ENCODE measurements at places on chromosomes 3 and 15.

DNA sequence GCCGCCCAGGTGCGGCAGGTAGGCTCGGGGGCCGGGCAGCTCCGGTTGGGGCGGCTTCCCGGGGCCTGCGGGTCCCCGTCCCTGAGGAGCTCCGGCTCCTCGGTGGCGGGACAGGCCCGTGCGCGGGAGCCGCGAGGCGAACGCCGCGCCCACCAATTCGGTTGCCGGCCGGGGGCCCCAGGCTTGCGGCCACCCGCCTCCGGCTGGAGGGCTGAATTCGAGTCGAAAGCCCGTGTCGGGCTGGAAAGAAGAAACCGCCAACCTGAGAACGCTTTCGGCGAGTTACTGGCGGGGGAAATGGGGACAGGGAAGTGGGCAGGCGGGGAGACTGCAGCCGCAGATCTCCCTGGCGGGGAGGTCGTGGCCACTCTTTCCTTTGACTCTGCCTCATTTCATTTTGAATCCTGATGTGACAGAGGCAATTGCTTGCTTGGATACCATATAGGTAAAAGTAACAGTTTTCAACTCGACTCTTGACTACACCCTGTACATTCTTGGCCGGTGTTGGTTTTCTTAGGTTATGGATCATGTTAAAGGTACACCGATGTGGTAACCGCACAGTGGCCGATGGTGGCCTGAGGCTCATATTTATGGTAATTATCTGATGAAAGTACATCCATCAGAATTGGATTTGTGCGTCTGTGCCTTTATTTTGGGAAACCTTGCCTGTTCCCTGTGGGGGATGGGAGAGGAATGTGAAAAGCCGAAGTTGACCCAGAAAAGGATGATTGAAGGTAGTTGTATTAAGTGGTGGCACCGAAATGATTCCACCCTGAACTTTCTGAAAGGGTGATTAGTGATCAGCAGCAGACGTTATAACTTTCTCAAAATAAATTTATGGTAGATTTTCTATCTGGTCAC is 1.7 kb downstream of the B3GNT5 start:
- DNase-seq: no peak

DNA sequence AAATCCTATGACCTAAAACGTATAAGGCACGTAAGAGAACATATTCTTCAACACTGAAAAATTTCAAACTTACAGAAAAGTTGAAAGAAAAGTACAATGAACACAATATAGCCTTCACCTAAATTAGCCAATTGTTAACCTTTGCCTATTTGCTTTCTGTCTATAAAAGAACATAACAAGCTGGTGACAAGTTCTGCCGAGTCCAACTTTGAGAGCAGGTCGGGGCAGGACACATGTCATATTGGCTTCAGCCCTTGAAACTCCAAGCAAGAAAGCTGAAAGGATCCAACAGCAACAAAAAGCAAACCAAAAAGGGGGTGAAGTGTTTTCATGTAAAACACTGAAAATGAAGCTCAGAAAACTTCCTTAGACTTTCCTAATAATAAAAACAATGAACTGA is 59.1 kb downstream of the TBC1D2B start:
- no peak for DNase-seq

DNA sequence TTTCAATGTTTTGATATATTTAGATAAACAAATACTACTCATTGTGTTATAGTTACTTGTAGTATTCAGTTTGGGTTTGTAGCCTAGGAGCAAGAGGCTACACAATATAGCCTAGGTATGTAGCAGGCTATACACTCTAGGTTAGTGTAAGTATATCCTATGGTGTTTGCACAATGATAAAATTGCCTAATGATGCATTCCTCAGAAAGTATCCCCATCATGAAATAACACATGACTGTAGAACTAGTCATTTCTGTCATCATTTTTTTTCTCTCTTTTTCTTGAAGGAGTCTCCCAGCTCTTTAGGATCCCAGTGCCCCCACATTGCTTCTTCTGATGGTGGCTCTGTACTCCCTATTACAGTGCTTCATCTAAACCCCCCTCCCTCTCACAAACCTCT is 157.7 kb upstream of the CADPS start:
- no peak for DNase-seq

DNA sequence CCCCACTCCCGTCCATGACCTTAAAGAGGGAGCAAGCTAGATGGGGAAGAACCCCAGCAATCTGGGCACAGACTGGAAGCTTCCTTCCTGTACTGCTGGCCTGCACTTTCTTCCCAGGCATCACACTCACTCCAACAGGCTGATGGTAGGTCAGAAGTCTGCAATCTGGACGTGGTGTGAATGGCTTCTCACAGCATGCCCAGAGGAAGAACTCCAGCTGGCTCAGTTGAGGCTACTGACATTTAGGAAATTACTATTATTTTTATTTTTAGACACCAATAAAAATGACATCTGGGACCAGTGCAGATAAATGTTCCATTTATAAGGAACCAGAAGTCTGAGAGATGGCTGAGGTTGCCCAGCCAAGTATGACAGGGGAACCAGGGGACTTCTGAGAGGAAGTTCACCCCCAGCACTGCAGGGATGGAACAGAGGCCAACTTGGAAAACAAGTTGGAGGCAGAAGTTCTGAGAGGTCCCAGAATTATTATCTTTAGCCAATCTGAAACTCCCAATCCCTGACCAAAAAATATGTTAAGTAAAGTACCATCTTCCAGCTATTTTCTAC is 163.8 kb upstream of the CTNNB1 start:
- DNase-seq: peak; percentile 77

- peak; percentile 65 for DNase-seq
Observed at GRCh38 chr3:122392868-122393844, 9.2 kb downstream of the FAM162A start.

- DNase-seq: no peak
Observed at GRCh38 chr3:196198771-196199753, 12.1 kb downstream of the ZDHHC19 start.

DNA sequence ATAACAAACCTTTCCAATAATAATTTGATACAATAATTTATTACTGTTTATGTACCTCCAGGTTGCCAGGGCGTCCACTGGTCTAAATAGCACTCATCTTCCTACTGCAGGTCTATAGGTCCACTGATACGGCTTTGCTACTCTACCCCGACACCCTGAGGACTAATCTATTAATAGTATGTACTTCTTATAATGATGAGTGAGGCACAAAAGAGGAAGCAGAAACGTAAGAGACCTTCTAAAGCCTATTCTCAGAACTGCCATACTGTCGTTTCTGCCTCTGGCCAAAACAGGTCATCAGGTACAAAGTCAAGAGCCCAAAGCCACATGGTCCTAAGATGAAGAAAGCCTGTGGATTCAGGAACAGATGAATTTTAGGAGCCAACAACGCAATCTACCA is 163.2 kb upstream of the GRM7 start:
- DNase-seq: no peak

DNA sequence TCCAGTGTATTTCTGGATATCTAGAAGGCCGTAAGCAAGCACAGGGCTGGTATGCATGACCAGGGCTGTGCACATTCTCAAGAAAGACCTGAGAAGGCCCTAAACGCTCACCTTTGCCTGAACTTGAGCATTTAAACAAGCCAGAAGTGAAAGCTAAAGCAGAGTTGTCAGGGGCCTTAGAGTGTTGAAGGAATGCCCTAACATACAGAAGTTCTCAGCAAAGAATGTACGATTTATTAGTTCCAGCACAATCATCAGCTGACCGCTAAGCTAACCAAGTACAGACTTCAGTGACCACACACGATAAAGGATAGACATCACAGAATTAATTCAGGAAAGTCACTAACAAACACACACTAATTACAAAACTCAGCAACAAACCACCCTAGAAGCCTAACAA is 8.7 kb downstream of the HLTF start:
- DNase-seq: no peak

DNA sequence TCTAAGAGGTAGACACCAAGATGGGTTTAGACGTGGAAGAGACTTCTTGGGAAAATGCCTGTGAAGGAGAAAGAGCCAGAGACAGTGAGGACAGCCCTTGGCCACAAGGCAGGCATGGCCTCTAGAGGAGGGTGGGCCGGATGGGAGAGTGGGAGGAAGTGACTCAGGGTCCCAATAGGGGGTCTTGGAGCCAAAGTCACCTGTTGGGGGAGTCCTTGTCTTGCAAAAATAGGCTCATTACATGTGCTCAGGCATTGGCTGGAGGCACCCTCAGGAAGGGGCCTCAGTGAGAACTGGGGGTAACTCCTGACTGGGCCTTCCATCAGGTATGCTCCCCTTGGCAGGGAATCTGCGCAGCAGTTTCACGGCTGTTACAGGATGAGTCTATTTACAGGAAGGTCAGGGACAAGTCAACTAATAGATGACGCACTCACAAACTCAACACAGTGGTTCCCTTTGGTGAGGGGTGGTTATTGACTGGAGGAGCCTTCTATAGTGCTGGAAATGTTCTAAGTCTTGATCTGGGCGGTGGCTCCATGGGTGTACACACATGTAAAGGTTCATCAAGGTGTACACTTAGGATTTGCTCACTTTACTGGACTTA is 259.6 kb downstream of the XXYLT1 start:
- DNase-seq: no peak

DNA sequence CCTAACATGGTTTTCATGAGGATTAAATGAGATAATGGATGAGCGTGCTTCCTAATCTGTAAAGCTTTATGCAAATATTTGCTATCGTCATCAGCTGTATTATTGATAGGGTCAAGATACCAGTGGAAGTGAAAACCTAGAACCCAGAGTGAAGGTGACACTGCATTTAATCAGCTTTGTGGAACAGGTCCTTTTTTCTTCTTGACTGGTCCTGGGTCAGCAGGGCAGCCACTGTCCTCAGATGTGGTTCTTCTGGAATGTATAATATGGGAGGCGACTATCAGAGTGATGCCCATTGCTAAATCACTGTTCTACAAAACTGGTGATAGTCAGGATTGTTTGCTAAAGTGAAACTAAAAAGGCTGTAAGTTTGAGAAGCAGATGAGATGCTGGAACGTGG is 41.4 kb downstream of the SORD start:
- no peak for DNase-seq

DNA sequence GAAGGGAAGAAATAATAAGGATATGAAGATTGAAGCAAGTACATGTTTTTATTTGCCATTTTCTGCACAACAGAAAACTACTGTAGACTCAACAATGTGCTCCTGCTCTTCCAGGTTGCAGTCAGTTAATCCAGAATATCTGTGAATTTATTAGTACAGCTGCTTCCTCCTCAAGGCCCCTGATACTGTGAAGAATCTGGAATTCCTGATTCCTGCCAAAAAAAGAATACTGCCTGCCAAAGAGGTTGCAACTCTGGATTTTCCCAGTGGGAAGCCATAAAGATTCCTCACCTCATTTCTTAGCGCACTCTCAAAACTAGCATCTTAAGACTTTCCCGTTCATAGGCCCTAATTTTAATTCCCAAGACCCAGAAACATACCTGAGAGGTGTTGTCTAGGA is 33.6 kb upstream of the LRRC3B start:
- DNase-seq: no peak

DNA sequence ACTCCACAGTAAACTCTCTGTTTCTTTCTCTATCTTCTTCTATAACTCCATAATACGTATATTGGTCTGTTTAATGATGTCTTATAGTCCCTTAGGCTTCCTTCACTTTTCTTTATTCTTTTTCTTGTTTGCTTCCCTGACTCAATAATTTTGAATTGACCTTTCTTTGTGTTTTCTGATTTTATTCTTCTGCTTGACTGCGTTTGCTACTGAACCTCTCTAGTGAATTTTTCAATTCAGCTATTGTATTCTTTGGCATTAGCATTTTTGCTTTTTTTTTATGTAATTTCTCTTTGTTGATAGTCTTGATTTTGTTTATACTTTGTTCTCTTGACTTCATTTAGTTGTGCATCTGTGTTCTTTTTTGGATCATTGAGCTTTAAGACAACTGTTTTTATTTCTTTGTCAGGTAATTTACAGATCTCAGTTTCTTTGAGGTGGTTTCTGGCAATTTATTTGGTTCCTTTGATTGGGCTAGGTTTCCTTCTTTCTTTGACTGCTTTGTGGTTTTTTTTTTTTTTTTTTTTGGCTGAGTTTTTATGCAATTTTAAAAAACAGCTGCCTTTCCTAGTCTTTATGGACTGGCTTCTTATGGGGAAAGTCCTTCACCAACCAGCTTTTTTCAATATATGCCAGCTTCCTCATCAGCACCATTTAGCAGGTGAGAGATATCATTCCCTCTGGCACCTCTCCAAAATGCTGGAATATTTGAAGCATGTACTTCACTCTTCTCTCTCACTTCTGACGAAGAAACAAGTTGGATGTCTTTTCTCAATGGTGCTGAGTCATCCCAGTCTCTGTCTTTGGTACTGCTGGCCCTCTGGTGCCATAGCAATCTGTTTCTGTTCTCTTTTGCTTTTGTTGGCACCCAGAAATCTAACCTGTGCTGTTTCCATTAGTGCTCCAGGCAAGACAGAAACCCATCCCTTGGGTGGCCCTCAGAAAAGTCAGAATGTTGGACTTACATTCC is 17.6 kb downstream of the RSRC1 start:
- DNase-seq: no peak

- DNase-seq: peak; percentile 98
Observed at GRCh38 chr15:76150971-76151598, 91.3 kb downstream of the TMEM266 start.

- DNase-seq: no peak
Observed at GRCh38 chr3:47193871-47194859, 30.3 kb upstream of the SETD2 start.

GRCh38 chr15:65638681-65639089 is 16.9 kb downstream of the SLC24A1 start:
- DNase-seq: peak; percentile 82

DNA sequence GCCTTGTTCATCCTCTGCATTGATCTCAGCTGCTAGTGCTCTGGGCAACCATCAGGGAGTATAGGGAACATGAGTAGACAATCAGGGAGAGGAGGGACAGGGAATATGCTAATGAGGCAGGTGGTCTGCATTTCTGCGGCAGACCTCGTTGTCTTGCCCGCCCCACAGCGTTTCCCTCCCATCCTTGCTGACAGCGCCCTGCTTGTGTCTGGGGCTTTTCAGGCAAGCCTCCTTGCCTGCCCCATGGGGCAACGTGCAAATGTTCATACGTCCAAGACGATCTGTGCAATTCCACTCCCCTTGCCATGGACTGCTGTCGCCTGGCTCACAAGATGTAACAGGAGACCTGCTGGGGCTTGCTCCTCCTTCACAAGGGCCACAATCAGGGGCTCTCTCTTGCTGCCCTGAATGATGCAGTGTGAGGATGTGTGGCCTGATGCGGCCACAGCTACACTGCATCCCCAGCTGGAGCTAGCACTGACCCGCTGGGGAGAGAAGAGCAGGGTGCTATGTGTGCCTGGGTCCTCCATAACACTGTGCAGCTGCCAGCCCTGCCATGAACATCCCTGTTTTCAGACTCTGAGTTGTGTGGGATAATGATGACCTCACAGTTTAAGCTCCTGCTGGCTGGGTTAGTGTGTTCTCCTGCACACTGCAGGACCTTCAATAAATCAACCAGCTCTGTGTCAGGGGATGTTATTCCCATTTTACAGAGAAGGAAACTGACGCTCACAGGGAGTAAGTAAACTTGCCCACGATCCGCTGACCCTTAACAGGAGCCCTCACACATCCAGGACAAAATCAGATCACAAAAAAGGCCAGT is 211.3 kb downstream of the KLF13 start:
- no peak for DNase-seq

- no peak for DNase-seq
Observed at GRCh38 chr3:147424581-147425387, 15.6 kb downstream of the ZIC1 start.

Data from G401 (cell line).